ENCODE measurements at places on chromosomes 6 and 20.

DNA sequence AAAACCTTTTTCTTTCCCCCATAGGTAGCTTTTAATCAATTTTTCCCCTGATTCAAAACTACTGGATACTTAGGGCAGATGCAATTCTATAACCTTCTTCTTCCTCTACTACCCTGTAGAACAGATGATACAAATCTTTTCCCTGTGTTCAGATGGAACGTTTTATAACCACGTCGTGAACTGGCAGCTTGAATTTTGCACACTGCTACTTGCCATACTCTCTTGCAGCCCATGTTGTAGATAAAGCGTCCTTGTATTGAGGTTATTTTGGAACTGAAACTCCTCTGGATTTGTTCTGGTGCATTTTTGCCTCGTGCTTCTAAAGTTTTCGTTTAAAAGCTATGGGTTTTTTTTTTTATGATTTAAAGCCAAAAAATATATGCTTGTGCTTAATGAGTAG, 440.2 kb downstream of the RFPL4B start:
- DNase-seq = no peak

DNA sequence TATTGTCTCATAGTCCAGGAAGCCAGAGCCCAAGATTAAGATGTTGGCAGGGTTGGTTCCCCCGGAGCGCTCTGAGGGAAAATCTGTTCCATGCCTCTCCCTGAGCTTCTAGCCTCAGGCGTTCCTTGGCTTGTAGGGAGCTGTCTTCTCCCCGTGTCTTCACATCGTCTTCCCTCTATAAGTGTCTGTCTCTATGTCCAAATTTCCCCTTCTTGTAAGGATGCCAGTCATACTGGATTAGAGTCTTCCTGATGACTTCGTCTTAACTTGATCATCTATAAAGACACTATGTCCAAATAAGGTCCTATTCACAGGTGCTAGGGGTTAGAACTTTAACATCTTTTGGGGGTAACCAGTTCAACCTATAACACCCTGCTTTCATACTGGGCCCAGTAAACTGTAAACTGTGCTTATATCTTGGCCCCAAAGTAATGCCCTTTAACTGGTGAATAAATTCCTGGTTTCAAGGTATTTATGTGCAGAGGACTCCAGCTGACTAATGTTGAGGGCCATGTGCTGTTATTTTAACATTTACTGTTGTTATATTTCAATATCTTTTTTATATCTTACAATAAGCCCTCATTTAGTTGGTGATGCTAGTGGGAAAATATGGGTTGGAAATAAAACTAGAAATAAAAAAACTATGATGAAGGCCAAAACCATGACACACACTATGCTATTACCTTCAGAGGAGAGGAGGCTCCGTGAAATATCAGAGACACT, 101.7 kb upstream of the IYD start:
- DNase-seq = no peak

DNA sequence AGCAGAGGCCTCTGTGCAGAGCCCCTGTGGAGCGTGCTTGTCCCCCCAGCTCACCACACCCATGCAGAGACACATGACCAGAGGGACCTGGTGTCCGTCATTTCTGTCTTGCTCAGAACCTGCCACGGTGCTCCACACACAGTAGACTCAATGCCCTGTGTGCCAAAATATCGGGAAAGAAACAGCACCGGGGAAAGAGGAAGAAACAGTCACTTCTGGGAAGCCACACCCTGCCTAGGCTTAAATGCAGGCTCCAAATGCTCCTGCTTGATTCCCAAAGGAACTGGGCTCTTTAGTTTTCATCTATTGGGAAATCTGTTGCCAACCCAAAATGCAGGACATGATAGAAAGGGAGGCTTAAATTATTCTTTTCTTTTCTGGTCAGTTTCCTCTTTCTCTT, 503.9 kb downstream of the CD83 start:
- no peak for DNase-seq

GRCh38 chr20:9969626-9970025, 65.2 kb upstream of the ANKEF1 start:
- no peak for DNase-seq

DNA sequence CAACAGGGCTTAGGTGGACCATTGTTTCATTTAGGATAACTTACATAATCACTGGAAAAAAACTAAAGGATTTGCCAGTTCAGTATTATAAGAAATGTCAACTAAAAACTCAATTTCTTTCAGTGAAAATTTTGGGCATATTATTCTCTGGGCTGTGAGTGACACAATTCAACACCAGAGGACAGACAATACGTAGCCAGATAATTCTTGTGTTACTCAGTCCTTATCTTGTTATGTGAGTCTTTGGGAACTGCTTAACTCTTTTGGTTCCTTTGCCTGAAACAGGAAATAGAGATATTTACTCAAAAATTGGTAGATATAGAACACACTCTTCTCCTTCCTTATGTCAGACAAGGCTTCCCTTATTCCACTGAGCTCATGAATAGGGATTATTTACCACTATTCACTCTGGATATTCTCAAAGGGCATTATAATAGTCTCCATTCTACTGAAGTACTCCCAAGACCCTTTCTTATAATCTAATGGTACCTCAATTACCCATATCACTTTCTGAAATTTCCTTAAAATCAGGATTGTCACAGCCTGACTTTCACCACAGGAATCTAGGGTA, 4.9 kb upstream of the BEND6 start:
- DNase-seq = peak; percentile 41

GRCh38 chr20:48467622-48468021, 360.2 kb downstream of the PREX1 start:
- DNase-seq = no peak

- no peak for DNase-seq
These were observed 18.7 kb downstream of the SRXN1 start for GRCh38 chr20:634148-634925.

DNA sequence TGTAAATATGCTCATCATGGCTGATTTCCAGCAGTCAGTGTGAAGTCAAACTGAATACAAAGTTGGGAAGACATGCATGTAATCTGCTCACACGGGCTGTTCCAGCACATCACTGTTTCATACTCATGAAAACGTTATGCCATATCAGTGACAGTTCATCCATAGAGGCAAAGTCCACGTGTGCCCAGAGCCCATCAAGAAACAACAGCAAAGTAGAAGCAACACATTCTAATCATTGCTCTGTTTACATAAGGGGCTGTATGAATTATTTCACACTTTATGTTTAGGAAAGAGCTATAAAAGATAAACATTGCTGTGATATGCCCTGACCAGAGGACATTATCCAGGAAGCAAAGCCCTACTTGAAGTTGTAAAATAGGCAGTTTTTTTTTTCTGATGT, 157.0 kb upstream of the ENPP5 start:
- DNase-seq = no peak

GRCh38 chr20:36462440-36463211, 78.7 kb upstream of the MYL9 start:
- DNase-seq = no peak

GRCh38 chr6:48183811-48184605, 73.0 kb upstream of the PTCHD4 start:
- no peak for DNase-seq

DNA sequence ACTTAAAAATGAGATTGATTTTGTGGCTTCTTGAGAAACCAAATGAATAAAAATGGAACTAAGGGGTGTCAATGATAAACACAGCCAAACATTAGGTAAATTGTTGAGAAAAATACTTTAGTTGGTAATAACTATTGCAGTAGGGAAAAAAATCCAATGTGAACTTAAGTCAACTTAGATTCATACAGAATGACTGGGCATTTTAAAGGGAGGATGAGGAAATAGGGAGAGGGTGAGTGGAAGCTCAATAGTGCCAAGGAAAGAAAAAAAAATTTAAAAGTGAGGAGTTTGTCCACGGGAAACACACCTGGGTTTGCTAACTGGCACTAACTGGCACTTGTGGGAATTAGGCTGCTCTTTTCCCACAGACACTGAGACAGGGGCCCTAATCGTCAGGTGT, 26.2 kb upstream of the PGK2 start:
- no peak for DNase-seq

- DNase-seq = no peak
These were observed 19.3 kb downstream of the ZNF334 start for GRCh38 chr20:46494077-46494476.

DNA sequence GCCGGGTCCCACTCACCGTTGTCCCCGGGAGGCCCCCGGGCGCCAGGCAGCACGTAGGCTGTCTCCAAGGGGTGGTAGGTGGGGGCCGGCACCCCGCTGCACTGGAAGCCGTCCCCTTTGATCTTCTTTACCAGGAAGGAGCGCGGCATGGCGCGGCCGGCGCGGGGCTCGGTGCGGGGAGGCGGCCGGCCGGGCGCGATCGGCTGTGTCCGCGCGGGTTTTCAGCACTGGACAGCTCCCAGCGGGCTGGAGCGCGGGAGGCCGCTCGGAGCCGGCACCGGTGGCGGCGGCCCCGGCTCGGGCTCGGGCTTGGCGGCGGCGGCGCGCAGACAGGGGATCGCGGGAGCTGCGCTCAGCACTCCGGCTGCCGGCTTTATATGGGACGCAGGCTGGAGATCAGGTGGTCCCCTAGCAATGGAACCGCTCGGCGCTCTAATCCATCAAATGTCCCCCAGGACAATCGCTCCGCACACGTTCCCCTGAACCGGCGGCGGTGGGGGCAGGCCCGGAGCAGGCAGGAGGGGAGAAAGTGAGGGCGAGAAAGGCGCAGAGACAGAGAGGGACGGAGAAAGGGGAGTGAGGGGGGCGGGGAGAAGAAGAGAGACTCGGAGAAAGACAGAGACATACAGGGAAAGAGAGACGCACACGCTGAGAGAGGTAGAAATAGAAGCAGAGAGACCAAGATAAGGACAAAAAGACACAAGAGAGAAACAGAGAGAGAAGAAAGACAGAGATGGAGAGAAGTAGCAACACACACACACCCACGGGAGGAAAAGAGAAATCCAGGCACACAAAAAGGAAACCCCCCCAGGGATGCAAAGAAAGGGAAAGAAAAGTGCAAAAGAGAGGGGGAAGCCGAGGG, at the start of gene SCRT2:
Gene SCRT2, minus strand, starts transcription at position 350 of the 862 bp plus-strand sequence. Its CDS starts 201 bp downstream, at position 149.
- peak; percentile 94 for DNase-seq

- no peak for DNase-seq
These were observed 11.0 kb downstream of the DHX35 start for GRCh38 chr20:38973107-38973506.

GRCh38 chr6:163813979-163814493, 399.5 kb downstream of the QKI start:
- DNase-seq = no peak

- DNase-seq = peak; percentile 63
These were observed 6.1 kb downstream of the TP53RK start for GRCh38 chr20:46683011-46683667.
